Left lung (tissue), 14 donors: ENCODE measurements at places on chromosomes 6 and 20. TPM values are rescaled to one million over a fixed set of nuclear protein-coding genes. Genes with fewer than 3 reads are reported as not detected.

- DNase-seq = no peak
Observed at GRCh38 chr20:30502670-30503069, 754.8 kb upstream of the DEFB115 start.

GRCh38 chr20:44589537-44589936, 7.2 kb downstream of the PKIG start:
- no peak for DNase-seq

DNA sequence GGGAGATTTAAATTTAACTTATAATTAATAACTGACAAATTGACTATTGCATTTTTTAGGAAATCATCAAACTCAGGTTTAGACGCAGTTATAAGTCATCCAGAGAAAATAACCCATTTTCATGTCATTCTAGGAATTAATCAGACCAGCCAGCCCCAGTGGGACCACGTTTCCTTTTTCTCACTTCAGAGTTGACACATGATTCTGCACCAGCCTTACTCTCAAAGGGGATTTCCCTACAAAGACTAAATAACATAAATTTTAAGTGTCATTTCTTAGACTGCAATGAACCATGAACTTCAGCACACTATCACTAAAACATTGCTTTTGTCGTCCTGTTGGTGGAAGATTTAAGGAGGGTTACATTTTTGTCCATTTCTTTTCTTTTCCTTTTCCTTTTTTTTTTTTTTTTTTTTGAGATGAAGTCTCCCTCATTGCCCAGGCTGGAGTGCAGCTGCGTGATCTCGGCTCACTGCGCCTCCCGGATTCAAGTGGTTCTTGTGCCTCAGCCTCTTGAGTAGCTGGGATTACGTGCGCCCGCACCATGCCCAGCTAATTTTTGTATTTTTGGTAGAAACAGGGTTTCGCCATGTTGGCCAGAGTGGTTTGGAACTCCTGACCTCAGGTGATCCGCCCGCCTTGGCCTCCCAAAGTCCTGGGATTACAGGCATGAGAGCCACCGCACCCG, 3.6 kb downstream of the IPCEF1 start:
- DNase-seq = no peak

Gene IP6K3
- total RNA-seq = 3.4 TPM

DNA sequence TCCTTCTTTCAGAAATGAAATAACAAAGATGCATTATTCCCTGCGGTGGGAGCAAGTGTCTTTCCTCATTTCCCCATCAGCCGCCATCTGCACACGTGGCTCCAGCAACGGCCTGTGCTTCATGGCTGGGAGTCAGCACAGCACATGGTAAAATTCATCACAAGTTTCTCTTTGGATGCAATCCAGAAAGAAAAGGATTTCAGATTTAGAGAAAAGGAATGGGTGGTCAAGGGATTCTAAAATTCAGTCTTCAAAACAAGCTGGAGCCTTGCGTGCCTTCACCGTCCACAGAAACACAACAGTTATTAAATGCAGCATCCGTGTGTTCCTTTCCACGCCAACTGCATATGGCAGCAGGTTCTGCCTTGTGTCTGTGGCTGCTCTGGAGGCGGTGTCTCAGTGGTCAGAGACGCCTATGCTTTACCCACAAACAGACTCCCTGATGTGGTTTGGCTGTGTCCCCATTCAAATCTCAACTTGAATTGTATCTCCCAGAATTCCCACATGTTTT, 107.6 kb downstream of the THBS2 start:
- DNase-seq = no peak
